ENCODE measurements at places on chromosomes 6 and 20.

DNA sequence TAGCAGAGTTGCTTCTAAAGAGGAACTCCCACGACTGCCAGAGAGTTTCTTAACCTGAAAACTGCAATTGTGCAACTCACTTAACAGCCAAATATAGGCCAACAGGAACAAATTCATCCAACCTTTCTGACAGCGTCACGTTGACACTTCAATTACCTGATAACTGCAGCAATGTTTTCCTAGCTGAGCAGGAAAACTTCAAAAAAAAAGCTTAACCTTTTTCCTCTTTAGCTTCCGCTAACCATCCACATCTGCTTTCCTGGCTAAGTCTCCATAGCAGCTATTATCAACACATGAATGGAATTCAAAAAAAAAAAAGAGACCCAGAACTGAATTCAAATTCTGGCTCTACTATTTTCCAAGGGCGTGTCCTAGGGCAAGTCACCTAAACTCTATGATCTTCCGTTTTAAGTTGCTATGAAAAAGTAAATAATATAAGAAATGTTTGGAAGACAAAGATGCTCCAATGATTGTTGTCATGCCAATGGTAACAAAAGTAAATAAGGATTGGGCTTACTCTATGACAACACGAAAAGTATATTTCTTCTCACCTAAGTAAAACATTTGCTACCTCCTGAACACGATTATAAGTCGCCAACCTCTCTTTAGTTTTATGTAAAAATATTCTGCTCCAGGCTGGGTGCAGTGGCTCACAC lies 524.6 kb upstream of the JARID2 start:
- no peak for DNase-seq

DNA sequence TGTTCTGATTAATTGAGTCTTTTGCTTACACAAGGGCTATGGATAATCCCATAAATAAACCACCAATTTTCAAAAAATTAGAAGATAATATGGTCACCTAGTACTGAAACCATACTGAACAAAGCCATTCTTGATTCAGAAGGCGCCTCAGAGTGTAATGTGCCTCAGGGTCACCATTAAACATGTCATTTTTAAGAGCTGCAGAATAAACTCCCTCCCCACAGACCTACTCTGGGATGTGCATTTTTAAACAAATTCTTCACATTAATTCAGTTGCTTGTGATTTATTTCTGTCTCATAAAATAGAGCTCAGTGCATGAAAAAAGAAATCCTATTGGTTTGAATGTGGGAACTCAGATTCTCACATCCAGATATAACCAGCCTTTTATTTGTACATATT lies 202.1 kb upstream of the HEY2 start:
- DNase-seq, result no peak

- DNase-seq, result no peak
Observed at GRCh38 chr6:31336896-31337496, 20.0 kb downstream of the HLA-B start.

- peak; percentile 61 for DNase-seq
Observed at GRCh38 chr6:14747881-14748520, 497.9 kb upstream of the JARID2 start.

GRCh38 chr20:21102603-21103311 lies 3.4 kb downstream of the LINC00237 start:
- DNase-seq, result peak; percentile 37

- no peak for DNase-seq
Observed at GRCh38 chr20:41360831-41361756, 5.5 kb downstream of the EMILIN3 start.

DNA sequence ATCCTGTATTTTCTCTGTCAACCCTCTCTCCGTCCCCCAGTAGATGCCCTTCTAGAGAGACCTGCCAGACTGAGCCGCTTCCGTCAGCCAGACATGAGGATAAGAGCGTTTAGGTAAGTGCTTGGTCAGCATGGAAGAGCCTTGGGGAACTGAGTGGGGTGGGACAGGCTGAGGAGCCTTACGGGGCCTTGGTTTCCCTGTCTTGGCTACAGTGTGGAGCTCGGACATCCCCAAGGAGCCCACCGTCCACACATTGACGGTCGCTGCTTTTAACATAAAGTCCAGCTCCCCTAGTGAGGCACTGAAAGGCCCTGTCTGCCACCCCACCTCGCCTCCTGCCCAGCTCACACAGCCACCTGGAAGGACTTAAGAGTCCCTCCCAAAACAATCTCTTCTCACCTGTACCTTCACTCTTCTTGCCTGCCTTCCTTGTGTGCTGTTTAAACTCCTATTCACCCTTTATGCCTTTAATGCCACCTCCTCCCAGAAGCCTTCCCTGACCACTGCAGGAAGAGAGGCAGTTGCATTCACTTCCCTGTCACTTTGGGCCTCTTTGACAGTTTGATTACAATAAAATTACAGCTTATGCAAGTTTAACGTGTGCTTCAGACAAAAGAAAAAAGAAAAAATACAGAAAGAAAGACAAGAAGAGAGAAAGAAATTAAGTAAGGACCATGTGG lies 42.3 kb downstream of the PDYN start:
- DNase-seq, result no peak

GRCh38 chr6:84489598-84489997 lies 262.2 kb upstream of the CEP162 start:
- DNase-seq, result no peak

- DNase-seq, result no peak
Observed at GRCh38 chr6:104788400-104788799, 71.3 kb downstream of the HACE1 start.

DNA sequence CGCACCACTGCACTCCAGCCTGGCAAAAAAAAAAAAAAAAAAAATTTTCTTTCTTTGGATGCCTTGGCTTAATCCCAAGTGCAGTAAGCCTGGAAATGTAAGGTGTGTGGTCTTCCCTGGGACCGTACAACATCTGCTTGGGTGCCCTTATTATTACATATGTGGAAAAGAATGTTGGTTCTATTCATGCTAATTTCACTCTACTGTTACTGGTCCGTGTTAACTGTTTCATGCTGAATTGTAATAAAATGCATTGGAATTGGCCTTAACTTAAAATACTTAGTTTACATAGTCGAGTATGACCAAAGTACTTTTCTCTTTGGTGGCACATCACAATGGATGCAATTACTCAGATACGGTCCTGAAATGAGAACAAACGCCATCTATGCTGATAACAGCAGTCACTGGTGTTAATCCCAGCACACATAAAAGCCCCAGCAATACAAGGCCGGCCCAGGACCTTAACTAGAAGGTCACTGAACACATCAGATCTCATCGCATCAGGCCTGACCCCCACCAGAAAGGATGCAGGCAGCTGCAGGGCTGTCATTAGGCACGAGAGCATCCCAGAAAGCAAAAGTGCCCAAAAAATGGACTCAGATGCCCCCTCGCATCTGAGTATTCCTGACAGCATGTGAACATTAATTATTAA lies 1.2 kb downstream of the SERPINB6 start:
- peak; percentile 21 for DNase-seq

DNA sequence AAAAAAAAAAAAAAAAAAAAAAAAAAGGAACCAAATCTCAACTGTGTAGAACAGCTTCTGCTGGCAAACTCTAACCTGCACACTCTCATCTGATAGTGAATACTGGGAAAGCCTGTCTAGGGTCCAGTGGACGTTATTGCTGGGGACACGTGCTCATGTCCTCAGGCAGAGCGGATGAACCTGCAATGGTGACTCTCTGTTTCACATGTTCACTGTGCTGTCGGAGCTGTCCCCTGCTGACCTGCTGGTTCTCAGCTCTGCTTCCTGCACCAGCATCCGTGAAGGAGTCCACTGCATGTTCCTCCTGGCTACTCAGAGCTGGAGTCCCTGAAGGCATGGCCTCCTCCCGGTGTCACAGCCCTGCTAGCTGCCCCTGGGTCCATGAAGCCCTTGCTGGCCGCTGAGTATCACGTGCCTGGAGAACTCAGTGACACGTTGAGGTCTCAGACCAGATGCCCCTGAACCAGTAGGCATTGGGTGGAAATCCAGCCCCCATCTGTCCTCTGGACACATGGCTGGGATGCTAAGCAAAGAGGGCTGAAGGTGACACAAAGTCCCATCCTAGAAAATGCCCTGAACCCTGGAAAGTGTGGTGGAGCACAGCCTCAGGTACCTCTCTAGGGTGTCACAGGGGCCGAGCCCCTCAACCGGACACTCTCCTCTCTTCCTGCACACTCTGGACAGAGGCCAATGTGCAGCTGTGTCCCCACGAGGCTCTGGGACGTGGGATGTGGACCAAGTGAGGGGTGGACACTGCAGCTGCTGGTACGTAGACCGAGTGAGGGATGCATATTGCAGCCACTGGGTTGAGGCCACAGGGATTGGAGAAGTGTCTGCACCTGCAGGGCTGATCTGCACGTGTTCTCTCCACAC lies 54.9 kb upstream of the FRMD1 start:
- no peak for DNase-seq

- peak; percentile 82 for DNase-seq
Observed at GRCh38 chr6:32087574-32088486, 21.3 kb downstream of the TNXB start.

DNA sequence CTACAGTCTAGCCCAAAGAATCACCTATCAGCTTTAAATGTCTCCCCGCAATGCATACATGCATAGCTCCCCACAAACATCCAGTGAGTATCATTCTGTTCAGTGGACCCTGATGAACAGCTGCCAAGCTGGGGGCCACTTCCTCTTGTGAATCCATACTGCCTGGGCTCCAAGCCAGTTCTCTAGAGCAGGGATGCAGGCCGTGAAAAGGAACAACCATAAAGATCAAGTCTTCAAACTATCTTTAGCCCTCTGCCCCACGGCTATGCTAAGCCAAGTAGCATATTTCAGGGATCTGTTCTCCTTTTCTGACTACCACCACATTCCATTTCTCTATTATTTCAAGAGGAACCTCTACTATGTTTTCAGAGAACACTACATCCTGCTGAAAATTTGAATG lies 191.7 kb upstream of the BTBD3 start:
- no peak for DNase-seq

- peak; percentile 26 for DNase-seq
Observed at GRCh38 chr20:46312075-46312944, 4.0 kb upstream of the CDH22 start.

DNA sequence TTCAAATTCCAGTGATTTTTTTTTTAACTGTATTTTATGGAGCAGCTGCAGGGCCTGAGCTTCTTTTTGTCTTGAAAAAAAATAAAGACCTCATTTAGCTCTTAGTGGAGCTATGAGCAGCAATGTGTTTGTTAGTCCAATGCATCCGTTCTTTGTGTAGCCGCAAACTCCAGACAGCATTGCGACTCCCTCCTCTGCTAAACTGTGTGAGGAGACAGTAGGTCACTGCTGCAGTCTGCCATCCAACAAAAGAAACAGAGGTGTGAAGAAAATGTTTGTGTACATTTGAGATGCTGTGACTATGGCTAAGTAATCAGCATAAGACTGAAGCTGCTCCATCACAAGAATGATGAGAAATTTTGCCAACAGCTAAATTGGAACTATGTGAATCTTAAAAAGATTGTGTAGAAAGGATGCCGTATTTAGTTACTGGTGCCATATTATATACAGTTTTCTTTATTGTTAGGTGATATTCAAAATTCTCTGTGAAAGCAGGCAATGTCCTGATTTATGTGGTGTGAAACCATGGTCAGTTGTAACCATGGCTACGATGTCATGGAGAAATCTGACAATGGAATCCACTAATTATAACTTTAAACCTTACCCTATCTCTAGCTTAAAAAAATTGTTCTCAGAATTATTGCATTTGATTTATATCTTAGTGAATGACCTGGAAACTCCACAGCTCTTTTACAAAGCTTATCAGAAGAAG lies 428.8 kb upstream of the EPHA7 start:
- no peak for DNase-seq

GRCh38 chr6:145025488-145025887 lies 709.8 kb downstream of the EPM2A start:
- DNase-seq, result no peak

DNA sequence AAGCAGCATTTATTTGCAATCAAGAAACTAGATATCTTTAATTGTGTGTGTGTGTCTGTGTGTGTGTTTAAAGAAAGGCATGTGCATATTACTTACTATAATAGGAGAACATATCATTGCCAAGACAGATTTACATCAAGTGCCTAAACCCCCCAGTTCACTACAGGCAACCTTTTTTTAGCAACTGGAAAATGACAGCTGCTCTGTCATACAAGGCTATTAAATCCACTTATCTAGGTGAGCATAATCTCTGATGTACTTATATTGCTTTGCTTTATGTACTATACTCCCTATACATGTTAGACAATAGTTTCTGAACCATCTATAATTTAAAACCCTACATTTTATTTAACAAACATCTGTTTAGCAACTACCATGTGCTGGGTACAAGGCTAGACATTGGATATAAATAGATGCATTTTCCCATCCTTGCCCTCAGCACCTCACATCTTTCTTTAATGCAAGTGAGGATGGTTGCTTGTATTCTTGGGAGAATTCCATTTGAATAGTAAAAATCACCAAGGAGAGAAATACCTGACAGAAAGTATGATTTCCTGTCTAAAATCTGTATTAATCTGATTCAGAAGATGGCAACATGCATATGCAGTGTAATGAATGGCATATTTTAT lies 398.3 kb downstream of the LAMA2 start:
- no peak for DNase-seq

DNA sequence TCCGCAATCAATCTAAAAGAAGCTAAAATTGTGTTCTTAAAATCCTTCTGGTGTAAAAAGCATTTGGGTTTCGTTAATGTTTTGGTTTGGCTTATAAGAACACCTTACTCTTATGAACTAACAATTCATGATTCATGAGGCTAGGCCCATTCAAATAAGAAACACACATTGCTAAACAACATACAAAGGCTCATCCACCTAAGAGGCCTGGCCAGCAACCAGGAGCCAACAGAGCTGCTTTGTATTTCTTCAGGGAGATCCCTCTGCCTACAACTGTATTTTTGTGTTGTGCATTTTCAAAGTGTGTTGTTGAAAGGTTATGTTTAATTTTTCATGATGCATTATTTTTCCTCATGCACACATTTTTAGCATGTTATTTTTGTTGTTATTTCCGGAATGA lies 98.6 kb downstream of the PTPRK start:
- DNase-seq, result no peak

DNA sequence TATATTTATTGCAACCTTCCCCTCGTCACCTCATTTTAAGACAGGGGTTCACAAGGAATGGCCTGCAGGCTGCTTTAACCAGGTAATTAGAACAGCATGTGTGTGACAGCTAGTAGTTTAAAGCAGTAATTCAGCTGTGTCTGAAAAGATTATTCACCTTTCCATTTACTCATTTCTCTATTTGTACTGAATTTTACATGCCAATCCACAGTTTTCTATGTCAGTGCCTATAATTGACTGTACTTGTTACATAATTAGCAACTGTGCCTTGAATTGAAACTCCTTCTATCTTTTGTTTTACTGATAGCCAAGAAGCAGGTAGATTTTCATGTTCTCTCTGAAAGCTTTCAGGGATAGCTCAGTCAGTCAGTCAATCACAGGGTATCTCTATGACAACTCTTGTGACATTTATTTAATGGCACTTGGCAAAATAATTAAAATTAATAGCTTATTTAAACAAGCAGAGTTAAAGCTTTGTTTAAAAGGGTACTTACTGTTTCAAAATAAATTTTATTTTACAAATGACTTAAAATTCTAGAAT lies 214.0 kb downstream of the ZFAND3 start:
- DNase-seq, result no peak

GRCh38 chr20:37501940-37502339 lies 19.1 kb upstream of the NNAT start:
- DNase-seq, result no peak

- no peak for DNase-seq
Observed at GRCh38 chr20:46973766-46974165, 79.1 kb downstream of the EYA2 start.

- DNase-seq, result no peak
Observed at GRCh38 chr20:53468587-53468986, 125.1 kb downstream of the ZNF217 start.

Data from stimulated activated naive CD8-positive, alpha-beta T cell treated with anti-CD3 and anti-CD28 coated beads, Interleukin-15, Interleukin-2, amounts not matched to agents 100 U/mL and 50 U/mL, for 24 hours (primary cell).